HS-5 (cell line): ENCODE measurements at places on chromosomes 5 and 9.

GRCh38 chr5:158463938-158464337 lies 605.0 kb upstream of the CLINT1 start:
- DNase-seq, result peak; percentile 76

GRCh38 chr9:109817846-109818472 lies 38.0 kb downstream of the PALM2AKAP2 start:
- DNase-seq, result peak; percentile 97

DNA sequence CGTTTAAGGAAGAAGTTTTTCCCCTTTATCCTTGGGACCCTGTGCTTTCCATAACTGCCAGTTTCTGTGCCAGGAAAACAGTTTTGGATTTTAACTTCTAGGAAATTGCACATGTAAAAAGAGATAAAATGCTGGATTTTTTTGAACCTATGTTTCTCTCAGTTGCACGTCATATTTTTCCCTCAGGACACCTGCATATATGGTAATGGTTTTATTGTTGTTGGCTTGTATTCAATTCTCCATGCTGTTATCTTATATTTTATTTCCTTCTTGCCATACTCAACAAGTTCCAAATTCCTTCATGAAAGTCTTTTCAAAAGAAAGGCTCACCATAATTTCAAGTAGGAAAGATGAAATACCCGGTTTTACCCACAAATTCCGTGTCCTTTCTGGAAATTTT lies 7.9 kb upstream of the ADAMTSL1 start:
- no peak for DNase-seq

DNA sequence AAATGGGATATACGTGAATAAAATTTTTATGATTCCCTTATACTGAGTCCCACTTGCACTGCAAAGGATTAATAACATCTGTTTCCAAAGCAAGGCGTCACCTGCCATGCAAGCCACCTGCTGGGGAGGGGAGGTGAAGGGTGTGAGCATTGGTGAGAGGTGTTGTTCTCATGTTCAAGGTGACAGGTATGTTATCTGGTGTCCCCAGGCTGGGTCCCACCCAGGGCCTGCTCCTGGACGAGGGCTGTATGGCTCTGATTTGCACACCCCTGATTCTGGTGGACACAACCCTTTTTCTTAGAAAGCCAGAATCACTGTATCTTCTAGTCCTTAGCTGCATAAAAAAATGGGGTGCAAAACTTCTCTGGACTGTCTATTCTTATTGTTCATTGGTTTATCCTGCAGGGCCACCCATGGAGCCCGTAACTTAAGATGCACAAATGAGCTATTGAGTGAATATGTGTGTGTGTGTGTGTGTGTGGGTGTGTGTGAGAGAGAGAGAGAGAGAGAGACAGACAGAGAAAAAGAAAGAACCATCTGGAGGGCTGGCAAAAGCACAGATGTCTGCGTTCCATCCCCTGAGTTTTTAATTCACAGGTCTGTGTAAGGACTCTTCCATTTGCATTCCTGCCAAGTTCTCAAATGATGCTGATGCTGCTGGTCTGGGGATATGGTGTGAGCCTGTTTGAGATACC lies 53.7 kb downstream of the SYK start:
- no peak for DNase-seq

- DNase-seq, result no peak
Observed at GRCh38 chr5:123559434-123559775, 47.4 kb downstream of the CSNK1G3 start.

DNA sequence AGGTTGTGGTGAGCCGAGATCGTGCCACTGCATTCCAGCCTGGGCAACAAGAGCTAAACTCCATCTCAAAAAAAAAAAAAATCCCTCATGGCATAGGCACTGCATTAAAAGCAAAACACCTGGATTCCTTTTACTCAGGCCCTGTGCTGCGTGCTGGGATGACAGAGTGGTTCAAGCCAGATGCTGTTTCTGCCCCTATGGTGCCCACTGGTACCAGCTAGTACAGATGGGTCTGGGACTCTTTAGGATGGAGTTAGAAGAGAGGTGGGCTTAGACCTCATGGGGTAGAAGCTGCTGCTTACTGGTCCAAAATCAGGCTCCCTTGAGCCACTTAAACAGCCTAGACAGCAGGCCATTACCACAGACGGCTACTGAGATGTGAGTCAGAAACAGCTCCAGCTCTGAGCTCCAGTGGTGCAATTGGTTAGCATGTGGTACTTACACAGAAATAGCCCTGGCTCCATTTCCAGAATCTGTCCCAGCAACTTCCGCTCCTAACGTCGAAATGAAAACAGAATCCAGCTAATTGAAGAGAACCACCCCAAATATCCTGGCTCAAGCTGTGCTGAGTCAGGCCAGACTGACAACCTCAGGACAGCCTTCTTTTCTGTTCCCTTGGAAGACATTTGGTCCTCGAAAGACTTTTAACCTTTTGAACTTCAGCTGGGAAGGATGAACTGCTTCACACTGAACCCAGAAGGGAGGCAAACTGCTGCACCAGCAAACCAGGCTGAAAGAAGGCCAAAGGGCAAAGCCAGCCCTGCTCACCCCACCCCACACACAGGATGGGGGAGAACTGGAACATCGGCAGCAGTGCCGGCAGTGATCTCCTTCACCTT lies 15.5 kb downstream of the C5orf15 start:
- peak; percentile 78 for DNase-seq

DNA sequence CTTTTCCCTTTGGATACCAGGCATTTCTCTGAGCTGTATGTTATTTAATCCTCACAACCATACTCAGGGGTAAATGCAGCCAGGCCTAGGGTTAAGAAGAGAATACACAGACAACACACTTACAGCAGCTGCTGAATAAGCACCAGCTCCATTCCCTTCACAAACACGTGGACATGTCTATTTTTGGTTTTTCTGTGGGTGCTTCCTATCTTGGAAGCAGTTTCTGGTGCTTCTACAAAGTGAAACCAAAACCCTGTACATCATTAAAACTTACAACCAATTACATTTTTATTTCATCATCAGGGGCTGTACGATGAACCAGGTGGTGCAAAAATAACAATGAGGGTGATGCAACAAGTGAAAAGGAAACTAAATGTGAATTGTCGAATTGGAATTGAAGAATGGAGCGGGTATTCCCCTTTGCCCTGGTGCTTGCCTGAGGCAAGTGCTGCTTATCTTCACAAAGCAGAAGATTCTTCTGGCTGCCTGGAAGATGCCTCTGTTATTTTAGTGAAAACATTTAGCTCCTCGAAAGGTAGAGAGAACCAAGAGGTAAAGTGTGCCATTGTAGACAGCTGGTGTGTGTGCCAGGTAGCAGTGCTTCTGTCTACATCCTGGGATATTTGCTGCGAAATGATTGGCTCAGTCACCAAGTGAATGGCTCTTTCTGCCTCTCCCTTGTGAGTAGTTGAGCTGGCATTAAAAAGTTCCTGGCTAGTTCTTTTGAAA lies 18.6 kb upstream of the IFNB1 start:
- no peak for DNase-seq

DNA sequence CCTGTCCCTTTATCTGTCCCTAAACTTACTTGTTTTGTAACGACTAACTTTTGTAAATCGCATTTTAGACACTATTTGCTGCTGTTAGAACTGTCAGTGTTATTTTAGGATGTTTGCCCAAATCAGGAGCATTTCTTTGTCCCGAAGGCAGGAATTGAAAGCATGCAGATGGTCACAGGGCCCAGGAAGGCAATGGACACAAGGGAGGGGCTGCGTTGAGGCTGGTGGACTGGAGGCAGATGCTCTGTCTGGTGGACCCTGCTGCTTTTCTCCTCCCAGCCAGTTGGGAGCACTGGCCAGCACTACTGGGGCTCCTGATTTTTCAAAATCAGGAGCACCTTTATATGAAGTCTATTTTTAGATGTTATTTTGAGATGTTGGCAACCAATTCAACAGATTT lies 31.7 kb downstream of the DOCK2 start:
- DNase-seq, result no peak

DNA sequence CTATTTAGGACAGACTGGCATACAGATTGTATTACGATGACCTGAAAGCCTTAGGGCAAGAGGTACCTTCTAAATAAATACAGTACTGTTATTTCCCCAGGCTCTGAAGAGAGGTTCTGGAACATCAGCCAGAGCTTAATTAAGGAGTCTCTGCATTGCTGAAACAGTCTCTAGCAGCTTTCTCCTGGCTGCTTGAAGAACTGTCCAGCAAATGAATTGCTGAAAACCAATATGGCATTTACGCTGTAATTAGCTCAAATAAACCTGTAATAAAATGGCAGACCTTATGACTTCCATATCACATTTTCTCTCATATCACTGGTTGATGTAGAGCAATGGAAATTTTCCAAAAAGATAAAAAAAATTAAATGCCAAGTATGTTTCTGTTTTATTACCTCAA lies 636.3 kb downstream of the GABRG2 start:
- DNase-seq, result no peak

DNA sequence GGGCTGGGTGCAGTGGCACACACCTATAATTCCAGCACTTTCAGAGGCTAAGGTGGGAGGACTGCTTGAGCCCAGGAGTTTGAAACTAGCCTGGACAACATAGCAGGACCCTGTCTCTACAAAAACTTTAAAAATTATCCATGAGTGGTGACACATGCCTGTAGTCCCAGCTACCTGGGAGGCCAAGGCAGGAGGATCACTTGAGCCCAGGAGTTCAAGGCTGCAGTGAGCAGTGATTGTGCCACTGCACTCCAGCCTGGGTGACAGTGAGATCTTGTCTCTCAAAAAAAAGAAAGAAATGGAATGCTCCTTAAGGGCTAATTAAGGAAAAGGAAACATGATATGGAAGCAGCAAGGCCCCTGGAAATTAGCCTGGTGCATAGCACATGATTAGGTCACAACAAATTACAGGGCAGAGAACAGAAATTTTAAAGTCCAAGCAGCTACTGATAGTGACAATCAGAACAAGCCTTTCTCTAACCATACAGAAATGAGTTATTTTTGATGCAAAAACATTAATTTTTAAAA lies 19.5 kb downstream of the ANKH start:
- no peak for DNase-seq

DNA sequence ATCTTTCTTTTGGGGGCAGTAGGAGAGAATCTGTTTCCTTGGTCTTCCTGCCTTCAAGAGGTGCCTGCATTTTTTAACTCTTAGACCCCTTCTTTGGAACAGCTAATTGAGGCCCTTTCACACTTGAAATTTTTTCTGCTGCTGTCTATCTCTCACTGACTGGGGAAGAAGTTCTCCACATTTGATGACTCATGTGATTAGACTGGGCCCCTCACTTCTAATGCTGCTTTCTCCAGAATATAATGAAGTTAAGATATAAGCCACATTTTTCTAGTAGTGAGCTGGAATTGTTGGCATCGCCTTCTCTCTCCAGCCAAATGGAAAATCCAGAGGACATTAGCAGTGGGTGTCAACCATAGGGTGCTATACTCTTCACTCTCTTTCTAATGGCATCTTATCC lies 12.4 kb downstream of the ZNF474 start:
- DNase-seq, result no peak

GRCh38 chr5:65913519-65913918 lies 12.9 kb upstream of the ERBIN start:
- DNase-seq, result no peak

DNA sequence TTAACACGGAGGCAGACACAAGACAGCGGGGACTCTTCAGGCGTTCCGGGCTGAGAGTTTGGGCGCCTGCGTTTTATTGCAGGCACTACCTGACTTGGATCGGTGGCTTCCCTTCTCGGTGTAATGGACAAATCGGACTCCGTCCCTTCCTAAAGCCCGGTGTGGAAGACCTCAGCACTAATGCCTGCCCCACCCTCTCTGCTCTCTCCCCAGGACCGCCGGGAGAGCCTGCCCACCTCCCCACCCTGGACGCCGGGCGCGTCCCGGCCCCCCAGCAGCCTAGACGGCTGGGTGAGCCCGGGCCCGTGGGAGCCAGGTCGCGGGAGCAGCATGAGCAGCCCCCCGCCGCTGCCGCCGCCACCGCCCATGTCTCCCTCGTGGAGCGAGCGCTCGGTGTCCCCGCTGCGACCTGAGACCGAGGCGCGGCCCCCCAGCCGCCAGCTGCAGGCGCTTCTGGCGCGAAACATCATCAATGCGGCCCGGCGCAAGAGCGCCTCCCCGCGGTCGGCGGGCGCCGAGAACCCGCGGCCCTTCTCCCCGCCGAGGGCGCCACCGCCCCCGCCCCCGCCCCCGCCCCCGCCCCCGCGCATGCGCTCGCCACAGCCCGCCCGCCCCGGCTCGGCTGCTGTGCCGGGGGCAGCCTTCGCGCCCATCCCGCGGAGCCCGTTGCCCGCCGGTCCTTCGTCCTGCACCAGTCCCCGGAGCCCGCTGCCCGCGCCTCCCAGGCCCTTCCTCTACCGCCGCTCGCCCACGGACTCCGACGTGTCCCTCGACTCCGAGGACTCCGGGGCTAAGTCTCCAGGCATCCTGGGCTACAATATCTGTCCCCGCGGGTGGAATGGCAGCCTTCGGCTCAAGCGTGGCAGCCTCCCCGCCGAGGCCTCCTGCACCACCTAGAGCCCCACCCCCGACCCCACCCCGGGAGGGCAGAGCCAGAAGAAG lies 4.6 kb upstream of the MYOZ3 start:
- DNase-seq, result no peak

DNA sequence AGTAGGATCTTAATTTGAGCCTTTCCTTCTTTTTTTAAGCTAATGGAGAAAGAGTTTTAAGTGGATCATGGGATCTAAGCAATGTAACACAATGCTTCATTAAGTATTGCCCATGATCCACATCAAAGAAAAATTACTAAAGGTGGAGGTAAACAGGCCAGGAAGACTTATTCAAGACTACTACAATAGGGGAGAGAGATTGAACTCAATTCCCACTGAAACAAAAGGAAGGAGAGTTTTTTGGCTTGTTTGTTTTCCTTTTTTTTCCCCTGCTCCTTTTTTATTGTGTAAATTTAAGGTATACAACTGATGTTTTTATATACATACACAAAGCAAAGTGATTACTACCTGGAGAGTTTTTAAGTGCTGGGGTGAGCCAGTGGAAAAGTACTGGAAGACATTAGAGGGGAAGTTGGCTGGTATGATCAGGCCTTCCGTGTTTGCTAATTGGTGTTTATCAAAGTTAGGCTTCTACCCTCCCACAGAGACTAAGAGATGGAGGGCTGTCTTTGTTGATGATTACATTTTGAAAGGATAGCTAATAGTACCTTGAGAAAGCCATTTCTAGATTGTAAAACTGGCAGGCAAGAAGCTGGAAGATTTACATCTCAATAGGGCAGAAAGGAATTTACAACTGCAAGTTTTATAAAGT lies 262.7 kb downstream of the CHSY3 start:
- DNase-seq, result no peak

DNA sequence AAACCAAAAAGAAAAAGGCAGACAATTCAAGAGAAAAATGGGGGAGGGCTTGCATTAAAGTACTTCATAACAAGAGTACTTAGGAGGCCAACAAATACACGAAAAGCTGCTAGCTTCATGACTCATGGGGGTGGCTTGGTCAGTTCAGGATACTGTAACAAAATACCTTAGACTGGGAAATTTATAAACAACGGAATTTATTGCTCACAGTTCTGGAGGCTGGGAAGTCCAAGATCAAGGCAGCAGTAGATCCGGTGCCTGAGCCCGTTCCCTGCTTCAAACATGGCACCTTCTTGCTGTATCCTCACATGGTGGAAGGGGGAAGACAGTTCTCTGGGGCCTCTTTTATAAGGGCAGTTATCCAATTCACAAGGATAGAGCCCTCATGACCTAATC lies 111.4 kb downstream of the C9orf50 start:
- no peak for DNase-seq

DNA sequence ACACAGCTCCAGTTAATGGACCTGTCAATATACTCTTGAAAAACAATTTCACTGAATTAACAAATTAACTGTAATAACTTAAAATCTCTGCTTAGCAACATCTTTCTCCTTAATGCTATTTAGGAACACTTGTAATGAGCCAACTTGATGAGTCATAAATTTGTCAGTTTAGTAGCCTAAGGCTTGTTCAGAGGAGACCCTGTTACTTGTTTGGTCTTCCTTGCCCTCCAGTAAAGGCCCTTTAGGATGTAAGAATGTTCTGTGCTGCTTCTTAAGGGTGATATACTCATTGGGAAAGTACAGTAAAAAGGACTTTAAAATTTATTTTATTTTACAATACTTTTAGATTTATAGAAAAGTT lies 11.4 kb upstream of the MATR3 start:
- no peak for DNase-seq
